Urothelium cell line (cell line): ENCODE measurements at places on chromosomes 6 and 20.

- DNase-seq: no peak
Measured at GRCh38 chr6:15623276-15624116, 39.3 kb downstream of the DTNBP1 start.

- DNase-seq: no peak
Measured at GRCh38 chr6:33446356-33446755, 8.0 kb upstream of the ZBTB9 start.

GRCh38 chr6:41683273-41683522 lies 44.9 kb downstream of the MDFI start:
- DNase-seq: no peak

- no peak for DNase-seq
Measured at GRCh38 chr6:85343428-85343827, 106.5 kb upstream of the NT5E start.

DNA sequence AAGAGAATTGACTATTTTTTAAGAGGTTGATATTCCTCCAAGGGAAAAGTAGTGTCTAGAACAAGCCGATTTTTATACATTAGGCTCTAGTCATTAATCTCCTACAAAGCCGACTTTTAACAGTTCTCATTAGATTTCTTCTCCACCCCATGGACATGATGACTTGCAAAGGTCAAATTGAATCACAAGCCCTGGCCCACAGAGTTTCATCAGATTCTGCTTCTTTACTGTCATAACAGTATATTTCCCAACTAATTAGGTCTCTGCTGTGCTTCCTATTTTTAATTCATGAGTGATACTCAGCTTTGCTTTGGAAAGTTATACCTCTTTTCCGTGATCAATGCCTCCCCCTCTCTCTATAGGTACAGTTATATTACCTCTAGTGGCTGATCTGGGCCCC lies 90.6 kb upstream of the ADGRB3 start:
- DNase-seq: no peak
